ENCODE measurements at places on chromosomes 3 and 15. TPM values are rescaled to one million over a fixed set of nuclear protein-coding genes. Genes with fewer than 3 reads are reported as not detected.

FANCD2OS gene
- total RNA-seq, result not detected

GOLGA6D gene
- not detected for total RNA-seq

DAPK2 gene
- 9.1 TPM for total RNA-seq

STAC gene
- 0.57 TPM for total RNA-seq

LMAN1L gene
- total RNA-seq, result not detected

ZBTB47 gene
- total RNA-seq, result 22.9 TPM

TMCO5A gene
- not detected for total RNA-seq

UBAP1L gene
- total RNA-seq, result 1.6 TPM

CD96 gene
- total RNA-seq, result not detected

EXOSC7 gene
- total RNA-seq, result 31.4 TPM

GOLGA8J gene
- total RNA-seq, result not detected

CSTA gene
- not detected for total RNA-seq

SLC35G2 gene
- total RNA-seq, result 23.2 TPM

IGF2BP2 gene
- 120 TPM for total RNA-seq

RASA2 gene
- 15.7 TPM for total RNA-seq

COL6A6 gene
- not detected for total RNA-seq

CCDC54 gene
- not detected for total RNA-seq

GOLGA8T gene
- not detected for total RNA-seq

LRRC2 gene
- total RNA-seq, result 0.10 TPM

POLQ gene
- total RNA-seq, result 2.3 TPM

HRG gene
- not detected for total RNA-seq

GP9 gene
- total RNA-seq, result not detected

TPRG1 gene
- 0.98 TPM for total RNA-seq

BTBD1 gene
- 118 TPM for total RNA-seq

KIF7 gene
- total RNA-seq, result 3.9 TPM

Data from vein endothelial cell (primary cell).